ENCODE measurements at places on chromosomes 4 and X.

DNA sequence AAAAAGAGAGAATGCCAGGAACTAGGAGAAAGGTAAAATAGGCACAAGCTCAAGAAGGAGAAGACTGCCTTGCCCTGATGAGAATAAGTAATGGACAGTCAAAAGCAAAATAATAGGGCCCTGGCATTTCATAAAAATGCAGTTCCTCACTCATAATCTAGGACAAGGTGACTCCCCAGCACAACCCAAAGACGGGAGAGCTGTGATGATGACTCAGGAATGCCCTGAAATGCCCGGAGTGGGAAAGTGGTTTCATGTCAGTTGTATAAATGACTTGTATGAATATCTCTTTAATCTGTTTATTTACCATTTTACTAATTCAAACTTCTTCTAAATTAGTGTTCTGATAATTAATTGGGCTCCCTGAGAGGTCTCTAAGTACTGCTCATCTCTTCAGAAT is 28.8 kb upstream of the SETD7 start:
- no peak for DNase-seq

DNA sequence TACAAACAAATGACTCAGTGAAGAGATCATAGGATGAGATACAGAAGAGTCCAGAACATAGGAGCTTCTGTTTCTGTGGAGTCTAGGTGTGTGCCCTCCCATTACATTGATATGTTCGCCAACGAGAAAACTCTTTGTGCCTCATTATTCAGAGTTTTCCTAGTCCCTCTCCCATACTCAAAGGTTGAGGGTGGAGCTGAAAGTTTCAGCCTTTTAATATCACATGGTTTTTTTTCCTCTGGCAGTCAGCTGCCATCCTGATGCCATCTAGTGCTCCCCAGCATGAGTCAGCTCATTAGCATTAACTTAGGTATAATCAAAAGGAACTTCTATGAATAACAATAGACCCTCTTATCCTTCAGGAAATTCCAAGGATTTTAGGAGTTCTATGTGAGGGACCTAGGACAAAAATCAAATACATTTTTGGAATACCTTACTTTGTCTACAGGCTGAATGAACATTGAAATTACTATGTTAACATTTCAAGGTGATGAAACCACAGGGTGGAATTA is 559.6 kb upstream of the AMOT start:
- no peak for DNase-seq

GRCh38 chr4:168321006-168321405 is 2.5 kb upstream of the DDX60 start:
- DNase-seq, result no peak

- no peak for DNase-seq
These were observed 7.9 kb upstream of the PTPN13 start for GRCh38 chr4:86586160-86586572.

DNA sequence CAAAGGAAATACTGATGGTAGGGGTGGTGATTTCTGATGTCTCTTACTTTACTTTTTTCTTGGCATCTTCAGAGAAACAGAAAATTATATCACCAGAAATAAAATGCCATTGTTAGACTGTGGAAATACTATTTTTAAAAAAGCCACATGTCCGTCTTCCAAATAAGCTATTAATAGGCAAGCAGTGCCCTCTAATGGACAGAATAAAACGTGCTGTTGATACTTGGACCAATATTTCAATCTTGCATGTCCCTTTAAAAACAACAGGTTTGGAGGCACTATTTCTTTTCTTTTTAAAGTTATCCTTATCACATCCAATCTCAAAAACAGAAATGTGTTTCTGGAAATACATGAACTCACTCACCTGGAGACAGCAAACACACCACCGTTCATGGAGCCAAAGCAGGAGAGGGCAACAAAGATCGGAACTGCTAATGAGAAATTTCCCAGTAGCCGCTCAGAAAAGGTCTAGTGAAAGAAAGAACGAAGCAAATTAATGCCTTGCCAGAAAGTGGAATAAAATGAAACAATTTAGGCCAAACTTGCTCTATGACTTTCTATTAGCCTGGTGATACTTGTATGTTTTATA is 59.2 kb downstream of the SLC7A11 start:
- DNase-seq, result no peak

DNA sequence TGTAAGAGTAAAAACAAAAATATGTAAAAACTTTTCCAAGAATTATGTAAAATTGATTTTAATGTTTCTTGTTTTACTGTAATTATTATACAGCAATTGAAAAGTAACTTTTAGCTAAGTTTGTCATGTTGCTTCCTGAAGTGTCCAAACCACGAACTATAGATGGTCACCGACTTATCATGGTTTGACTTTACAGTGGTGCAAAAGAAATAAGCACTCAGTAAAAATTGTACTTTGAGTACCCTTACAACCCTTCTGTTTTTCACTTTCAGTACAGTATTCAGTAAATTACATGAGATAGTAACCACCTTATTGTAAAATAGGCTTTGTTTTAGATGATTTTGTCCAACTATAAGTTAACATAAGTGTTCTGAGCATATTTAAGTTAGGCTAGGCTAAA is 93.8 kb downstream of the SLC10A6 start:
- no peak for DNase-seq

GRCh38 chr4:128286474-128287058 is 1.0 kb downstream of the PGRMC2 start:
- peak; percentile 28 for DNase-seq

DNA sequence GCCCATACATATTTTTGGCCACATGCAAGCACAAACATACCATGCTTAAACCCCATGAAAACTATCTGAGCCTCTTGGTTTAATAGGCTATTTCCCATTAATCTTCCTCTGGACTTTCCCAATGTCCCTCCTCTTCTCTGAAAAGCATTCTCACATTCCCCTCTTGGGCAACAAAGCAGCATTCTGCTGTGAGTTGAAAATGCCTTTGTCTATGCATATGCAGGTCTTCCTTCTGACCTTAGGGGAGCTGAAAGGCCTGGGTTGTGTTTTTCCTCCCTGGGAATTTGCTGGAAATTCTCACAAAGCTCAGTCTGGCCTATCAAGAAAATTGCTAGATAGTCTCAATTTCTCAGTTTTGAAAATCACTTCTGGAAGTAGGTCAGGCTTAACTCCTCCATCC is 4.2 kb downstream of the VSIG4 start:
- DNase-seq, result no peak

GRCh38 chrX:49067285-49068120 is 6.3 kb downstream of the PRAF2 start:
- DNase-seq, result no peak

DNA sequence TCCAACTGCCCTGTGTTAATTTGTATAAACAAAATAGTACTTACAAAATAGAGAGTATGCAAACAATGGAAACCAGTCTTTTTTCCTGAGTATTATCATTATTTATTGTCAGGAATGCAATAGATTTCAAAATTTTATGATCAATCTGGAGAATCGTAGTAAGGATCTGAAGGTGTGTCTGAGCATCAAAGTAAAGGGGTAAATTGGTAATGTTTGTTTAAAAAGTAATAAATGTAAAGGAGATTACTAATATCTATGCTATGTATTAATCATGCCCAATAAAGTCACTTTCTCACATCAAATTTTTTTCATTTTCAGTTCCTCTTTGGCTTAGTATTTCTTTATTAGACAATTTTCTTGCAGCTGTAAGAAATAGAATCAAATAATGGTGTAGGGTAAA is 1507.1 kb upstream of the PCDH7 start:
- DNase-seq, result no peak

DNA sequence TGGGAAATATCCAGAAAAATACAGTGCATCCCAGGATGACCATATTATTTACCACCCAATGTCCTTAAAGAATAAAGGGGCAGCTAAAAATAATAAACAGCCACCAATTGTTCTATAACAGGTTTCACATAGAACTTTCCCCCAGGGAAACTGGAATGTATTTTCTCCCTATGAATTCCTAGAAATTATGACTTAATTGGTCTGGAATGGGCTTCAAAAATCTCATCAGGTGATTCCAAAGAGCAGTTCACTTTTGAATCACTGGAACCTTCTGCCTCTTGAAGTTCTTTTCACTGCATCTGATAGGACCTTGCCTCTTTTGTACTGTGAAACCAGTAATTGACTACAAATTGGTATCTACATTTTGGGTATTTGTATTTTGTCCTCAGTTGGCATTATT is 119.3 kb downstream of the ZNF330 start:
- no peak for DNase-seq

DNA sequence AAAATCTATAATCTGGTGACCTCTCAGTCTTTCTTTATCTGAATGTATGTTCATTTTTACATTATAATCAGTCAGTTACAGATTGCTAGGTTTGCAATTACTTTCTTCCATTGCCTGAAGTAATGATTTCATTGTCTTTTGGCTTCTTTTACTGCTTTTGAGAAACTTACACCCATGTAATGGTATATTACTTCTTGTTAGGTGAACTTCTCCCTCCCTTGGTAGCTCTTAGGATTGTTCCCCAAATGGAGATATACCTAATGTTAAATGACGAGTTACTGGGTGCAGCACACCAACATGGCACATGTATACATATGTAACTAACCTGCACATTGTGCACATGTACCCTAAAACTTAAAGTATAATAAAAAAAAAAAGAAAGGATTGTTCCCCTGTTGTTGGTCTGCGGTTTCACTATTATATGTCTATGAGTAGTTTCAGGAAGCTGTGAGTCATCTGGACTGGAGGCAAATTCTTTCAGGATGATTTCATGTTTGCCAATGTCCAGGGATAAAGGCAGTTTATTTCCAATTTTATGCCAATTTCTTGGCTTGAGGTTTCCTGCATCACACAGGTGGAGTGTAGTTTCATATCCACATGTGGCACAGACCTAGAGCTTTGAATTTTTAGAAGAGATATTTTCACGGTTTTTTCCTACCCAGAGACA is 21.8 kb downstream of the SPANXC start:
- peak; percentile 29 for DNase-seq

DNA sequence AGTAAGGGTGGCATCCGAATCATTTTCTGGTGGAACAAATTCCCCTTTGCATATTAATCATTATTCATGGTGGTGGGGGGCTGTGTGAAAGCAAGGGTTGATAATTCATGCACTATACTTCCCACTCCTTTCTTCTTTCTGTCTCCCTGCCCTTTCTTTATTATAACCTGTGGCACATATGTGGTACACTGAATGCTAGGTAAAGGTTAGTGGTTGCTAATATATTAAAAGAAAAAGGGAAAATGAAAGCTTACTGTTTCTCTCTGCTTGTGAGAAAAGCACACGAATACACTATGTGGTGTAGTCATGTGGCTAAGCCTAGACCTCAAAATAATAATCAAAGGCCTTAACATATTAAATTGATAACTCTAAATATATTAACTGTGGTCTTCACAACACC is 178.4 kb upstream of the RPS6KA3 start:
- no peak for DNase-seq

DNA sequence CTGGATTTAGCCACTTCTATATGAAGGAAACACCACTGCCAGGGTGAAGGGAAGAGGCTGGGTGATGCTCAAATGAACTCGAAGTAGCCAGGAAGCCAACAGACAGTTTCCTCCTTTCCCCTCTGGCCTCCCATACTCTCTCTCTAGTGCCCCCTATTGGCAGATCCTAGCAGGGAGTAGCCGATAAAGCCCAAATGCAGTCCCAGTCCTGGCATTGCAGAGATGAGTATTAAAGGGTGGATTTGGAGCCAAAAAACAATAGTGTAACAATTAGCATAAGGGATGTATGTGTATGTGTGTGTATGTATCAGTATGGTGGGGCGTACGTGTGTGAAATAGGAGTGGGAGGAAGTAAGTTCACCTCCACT is 213.8 kb upstream of the LDB2 start:
- DNase-seq, result no peak

GRCh38 chr4:82848706-82849105 is 42.2 kb downstream of the SEC31A start:
- DNase-seq, result no peak

DNA sequence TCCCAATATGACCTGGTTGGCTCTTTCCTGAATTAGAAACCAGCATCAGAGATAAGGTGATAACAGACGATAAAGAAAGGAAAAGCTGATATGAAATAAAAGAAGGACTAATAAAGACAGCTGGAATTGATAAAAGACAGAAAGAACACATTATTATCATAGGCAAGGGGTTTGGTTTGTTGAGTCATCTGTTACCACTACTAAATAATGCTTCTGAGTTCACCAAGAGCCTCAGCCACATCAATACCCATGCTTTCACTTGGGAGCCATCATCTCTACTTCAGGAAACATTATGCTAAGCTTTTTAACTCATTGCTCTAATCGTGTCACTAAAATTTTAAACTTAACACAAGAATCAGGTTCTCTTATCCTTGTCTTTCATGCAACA is 27.6 kb downstream of the ANXA5 start:
- DNase-seq, result peak; percentile 51

- DNase-seq, result peak; percentile 50
These were observed 95.9 kb upstream of the PTPN13 start for GRCh38 chr4:86497980-86498862.

DNA sequence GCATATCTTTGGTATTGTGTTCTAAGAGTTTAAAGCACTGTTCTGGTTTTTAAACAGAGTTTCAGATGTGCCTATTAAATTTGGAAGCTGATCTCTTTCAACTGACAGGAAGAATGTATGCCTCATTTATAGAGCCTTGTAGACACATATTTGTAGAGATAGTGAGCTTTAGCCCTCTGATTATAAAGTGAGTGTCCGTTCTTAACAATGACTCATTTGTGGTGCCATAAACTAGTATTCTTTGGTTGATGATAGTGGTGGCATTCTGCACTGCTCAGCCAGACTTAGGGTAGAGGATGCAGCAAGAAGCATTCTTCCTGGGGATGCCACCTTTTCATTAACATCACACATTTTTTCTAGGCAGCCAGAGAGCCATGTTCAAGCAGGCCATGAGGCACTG is 121.7 kb downstream of the TLL1 start:
- DNase-seq, result no peak

DNA sequence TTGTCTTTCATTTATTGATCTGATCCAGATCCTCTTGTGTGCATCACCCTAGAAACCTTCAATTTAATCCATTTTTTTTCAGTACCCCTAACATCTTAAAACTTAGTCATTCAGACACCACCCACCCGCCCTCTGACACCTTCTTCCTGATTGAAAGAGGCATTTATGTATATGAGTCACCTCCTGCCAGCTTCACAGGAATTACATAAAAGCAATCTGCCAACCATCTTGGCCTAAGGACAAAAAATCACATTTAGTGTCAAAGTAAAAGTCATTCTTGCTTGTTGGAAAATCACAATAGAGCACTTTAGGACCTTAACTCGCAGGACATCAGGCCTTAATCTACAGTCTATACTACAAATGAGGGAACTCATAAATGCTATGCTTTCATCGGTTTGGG is 52.1 kb downstream of the NDST3 start:
- DNase-seq, result no peak

- peak; percentile 3 for DNase-seq
These were observed 181.6 kb downstream of the UGT8 start for GRCh38 chr4:114780205-114780604.

DNA sequence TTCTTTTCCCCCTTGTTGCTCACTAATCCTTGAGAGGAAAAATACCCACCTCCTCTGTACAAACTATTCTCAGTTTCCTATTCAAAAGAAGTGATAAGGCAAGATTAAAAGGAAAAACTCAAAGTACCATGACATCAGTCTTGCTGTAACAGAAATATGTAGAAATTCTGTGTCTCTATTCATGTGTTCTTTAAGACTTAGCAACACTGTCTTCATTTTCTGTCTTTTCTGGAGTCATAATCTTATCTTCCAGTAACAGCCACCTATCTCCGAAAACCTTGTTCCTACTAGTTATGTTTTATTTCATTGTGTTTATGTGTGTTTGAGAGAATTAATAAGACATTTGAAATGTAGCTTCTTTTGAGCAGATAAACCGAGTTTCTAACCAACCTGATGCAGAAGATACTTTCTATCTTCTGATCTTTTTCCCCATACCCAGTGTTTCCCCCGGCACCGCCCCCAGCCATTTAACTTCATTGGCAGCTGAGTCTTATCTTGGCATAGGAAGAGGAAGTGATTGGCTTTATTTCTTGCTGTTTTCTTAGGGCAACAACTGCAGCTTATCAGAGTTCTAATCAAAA is 8.0 kb downstream of the FAM241A start:
- no peak for DNase-seq

All from fibroblast of skin of left biceps (primary cell).